ENCODE measurements at places on chromosomes 3 and 15.

GRCh38 chr15:58505581-58505980 lies 73.8 kb downstream of the LIPC start:
- DNase-seq: no peak

- DNase-seq: peak; percentile 81
These were observed 117.0 kb upstream of the SAMMSON start for GRCh38 chr3:69882560-69882959.

- DNase-seq: peak; percentile 72
These were observed 13.5 kb upstream of the GRAMD1C start for GRCh38 chr3:113825090-113825489.

- DNase-seq: no peak
These were observed 1168.6 kb upstream of the ALCAM start for GRCh38 chr3:104198131-104198530.

DNA sequence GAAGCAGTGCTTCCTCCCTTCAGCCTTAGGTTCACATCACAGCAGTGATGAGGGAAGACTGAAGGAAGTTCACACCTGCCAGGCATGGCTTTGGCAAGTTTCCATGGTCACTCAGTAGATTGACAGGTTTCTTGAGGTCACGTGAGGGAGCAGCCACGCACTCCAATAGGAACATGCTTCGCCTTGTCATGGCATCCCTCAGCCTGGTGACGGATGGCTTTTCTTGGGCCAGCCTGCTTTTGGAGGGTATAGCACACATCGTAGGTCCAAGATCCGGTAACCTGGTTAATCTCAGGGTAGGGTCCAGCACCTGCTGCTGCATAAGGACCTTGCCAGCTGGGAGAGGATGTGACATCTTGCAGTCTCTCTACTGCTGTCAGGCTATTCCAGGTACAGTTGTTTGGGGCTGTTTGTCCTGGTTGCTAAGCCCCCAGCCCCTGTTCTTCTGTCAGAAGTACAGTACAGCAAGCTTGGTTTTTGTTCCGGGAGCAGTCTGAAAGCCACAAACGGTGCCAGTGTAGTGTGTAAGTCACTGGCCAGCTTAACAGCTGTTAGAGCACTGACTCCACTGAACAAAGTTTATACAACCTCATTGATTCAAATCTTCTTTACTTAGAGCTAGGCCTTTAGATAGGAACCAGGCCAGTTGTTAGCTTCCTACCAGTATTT lies 42.3 kb downstream of the PSMD6 start:
- DNase-seq: no peak

DNA sequence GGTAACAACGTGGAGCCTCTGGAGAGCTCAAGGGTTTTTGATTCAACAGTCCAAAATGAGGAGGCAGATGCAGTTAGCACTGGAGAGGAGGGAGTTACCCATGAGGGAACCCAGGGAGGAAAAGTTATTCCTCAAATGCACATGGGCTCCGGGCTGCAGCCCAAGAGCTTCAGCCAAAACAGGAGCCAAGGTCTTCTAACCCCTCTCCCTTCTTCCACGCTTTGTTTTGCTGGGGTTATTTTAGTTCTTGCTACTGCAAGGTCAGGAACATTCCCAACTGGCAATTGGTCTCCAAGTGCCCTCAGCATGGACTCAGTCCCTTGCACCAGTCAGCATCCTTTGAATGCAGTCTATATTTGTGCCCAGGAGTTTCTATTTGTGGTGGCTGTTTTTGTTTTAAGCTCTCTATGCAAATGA lies 90.0 kb downstream of the TGFBR2 start:
- DNase-seq: no peak

GRCh38 chr15:51251556-51251955 lies 86.8 kb downstream of the CYP19A1 start:
- no peak for DNase-seq

GRCh38 chr3:192129586-192129985 lies 597.8 kb downstream of the FGF12 start:
- no peak for DNase-seq

GRCh38 chr3:31077826-31078225 lies 183.4 kb upstream of the GADL1 start:
- DNase-seq: no peak

GRCh38 chr3:108103886-108104797 lies 13.3 kb upstream of the CD47 start:
- no peak for DNase-seq

GRCh38 chr15:50046867-50047266 lies 72.2 kb downstream of the ATP8B4 start:
- no peak for DNase-seq

DNA sequence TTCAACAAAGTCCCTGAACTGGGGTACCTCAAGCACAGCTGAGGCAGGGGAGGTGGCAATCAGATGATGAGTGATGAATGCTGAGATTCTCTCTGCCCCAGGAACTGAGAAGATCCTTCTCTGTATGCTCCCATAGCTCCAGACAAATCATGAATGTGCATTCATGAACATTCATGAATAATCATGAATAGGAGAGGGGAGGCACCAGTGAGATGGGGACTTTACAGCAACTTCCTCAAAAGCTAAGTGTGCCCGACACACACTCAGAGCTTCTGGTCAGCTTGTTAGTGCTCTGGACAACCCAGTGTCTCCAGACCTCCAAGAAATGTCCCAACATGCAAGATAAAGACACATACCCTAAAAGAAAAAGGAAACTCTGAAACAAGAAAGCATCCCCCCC lies 24.3 kb downstream of the LRRC2 start:
- DNase-seq: no peak

- no peak for DNase-seq
These were observed 480.7 kb downstream of the FHIT start for GRCh38 chr3:60770532-60770931.

DNA sequence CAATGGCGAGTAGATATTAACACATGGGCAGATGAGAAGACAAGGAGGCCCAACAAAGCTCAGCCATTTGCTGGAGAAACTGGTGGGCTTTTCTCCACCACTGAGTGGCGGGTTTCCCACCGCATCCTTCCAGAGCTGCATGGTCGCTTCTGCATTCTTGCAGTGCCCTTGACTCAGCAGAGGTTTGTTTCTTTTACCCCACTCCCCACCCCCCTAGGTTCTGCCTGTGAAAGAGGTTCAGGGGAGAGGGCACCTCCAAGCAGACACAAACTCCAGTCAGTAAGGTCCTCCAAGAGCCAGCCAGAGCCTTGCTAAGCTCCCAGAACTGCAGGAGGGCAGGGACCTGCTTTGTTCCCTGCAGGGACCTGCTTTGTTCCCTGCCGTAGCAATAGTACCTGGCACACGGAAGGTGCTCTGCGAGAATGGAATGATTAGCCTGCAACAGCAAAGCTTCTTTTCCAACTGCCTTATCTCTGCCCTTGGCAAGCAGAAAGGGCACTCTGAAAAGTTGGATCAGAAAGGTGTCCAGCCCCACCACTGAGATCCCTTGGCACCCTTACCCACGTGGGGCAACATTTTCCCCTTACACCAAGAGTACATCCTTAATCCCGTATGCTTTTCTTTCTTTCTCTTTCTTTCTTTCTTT lies 1.4 kb downstream of the PAQR5 start:
- no peak for DNase-seq

GRCh38 chr3:53493963-53494791 lies at the start of gene CACNA1D:
CACNA1D (plus strand) TSS chr3:53494611; CDS start chr3:53495167, 556 bp downstream.
- no peak for DNase-seq

DNA sequence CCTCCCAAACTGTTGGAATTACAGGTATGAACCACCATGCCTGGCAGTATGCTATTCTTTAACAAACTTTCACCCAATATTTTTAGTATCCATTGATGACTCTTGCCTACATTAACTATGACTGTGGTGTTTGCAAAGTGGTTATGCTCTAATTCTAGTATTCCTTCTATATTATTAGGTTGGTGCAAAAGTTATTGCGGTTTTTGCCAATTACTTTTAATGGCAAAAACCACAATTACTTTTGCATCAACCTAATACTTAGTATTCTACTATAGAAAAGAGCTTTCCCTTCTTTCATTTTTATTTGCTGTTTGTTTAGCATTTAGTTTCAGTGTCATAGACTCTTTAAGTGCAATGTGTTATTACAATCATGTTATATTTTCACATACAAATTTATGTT lies 760.6 kb downstream of the NR2F2 start:
- no peak for DNase-seq

GRCh38 chr3:188282871-188283270 lies 128.9 kb downstream of the LPP start:
- DNase-seq: no peak

DNA sequence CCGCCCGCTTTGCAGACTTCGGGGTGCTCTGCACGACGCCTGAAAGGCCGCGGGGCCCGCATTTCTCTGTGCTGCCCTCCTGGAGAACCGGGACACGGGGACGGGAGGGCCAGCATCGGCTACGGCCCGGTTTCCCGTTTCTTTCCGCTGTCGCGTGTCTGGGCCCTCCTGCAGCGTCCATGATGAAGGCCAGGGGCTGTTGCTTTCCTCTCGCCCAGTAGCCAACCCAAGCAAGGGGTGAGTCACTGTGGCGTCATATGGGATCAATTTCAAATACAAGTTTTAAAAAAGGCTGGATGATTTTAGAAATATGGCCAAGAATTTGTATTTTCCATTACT lies 435 bp downstream of the SLC35G2 start:
- peak; percentile 65 for DNase-seq

DNA sequence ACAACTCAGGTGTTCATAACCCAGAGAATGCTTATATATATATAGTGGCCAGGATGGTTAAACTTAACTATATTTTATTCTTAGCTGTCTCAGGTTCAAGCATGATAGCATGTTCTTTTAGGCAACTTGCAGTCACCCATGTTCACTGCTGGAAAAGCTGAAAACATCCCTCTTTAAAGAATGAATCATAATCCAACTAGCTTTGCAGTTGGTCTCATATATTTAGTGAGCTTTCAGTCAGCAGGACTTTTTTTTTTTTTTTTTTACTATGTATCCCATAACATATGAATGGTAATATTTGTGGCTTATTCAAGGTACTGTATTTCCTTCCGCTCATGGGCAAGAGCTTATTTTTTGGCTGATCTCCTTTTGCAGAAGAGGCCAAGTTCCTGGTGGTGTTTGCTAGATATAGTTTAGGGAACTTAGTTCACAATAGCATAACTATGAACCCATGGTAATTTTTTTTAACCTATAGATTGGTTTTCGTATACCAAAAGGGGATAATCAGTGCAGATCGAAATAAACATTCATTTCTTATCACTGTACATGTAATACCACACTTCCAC lies 77.6 kb downstream of the CMSS1 start:
- DNase-seq: no peak

GRCh38 chr3:46617941-46618340 lies 5.6 kb downstream of the FAM240A start:
- no peak for DNase-seq

DNA sequence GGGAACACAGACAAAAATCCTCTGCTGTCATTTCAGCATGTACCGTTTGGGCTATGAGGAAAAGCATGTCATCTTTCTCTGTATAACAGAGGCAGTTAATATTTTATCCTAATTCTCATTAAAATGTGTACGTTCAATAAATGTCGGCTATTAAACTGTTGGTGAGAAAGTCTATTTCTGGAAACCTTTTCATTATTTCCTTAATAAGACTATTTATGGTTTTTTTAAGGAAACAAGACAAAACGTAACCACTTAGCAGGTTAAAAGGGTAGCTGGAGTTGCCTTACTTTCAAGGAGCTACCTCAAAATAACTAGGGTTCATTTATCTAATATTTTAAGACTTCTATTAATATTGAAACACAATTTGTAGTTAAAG lies 1.8 kb upstream of the STT3B start:
- no peak for DNase-seq

- no peak for DNase-seq
These were observed 130.9 kb upstream of the RASGRP1 start for GRCh38 chr15:38695249-38696108.

DNA sequence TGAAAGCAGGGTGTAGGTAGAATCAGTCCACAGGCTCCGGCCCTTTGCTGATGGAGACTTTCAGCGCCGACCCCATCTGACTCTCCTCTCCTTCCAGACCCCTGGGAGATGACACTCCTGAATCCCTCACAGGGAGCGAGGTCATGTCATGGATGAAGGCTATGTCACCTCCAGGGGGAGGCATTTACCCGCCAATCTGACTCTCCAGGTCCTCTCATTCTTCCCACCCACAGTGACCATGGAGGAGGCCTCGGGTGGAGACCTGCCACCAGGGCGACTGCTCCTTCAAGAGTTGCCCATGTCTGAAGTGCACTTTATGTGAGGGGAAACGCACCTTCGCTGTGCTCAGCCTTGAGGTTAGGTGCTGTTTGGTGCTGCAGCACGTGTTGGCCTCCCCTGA lies 112.7 kb downstream of the KLF13 start:
- DNase-seq: no peak

DNA sequence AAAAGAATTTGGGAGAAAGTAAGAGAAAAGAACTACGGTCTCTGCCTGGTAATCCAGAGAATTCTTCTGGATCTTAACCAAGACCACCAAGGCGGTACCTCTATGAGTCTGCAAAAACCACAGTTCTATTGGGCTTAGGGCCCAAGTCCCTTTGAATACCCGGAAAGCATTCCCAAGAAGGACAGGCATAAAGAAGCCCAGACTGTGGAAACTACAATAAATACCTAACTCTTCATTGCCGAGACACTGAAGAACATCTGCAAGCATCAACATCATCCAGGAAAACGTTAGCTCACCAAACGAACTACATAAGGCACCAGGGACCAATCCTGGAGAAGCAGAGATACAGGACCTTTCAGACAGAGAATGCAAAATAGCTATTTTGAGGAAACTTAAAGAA lies 162.3 kb upstream of the TMC3 start:
- no peak for DNase-seq

- DNase-seq: no peak
These were observed 16.8 kb downstream of the HEMK1 start for GRCh38 chr3:50585919-50586762.

- DNase-seq: no peak
These were observed 46.7 kb upstream of the AADACL2 start for GRCh38 chr3:151687076-151687475.

DNA sequence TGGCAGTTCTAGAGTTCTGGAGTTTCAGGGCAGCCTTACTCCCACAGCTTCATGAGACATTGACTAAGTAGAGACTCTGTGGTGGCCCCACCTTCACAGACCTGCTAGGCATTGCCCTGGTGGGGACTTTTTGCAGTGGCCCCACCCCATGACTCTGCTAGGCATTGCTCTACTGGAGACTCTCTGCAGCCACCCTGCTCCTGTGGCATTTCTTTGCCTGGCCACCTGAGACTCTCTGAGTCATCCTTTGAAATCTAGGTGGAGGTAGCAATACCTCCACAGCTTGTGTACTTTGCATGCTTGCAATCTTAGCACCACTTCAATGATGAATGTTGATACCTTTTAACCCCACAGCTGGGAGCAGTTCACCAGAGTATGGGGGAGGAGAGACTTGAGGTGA lies 40.6 kb upstream of the DHX36 start:
- no peak for DNase-seq
